ENCODE measurements at places on chromosomes 4 and X. TPM values are rescaled to one million over a fixed set of nuclear protein-coding genes. Genes with fewer than 3 reads are reported as not detected.

OCIAD2 gene
- 176 TPM for polyA plus RNA-seq

FRYL gene
- 52.3 TPM for polyA plus RNA-seq

GC gene
- polyA plus RNA-seq: 0.56 TPM

PDGFRA gene
- polyA plus RNA-seq: 213 TPM

MAGEH1 gene
- 71.4 TPM for polyA plus RNA-seq

- peak; percentile 59 for DNase-seq
These were observed 55.9 kb downstream of the FGFBP1 start for GRCh38 chr4:15882675-15883086.

DNA sequence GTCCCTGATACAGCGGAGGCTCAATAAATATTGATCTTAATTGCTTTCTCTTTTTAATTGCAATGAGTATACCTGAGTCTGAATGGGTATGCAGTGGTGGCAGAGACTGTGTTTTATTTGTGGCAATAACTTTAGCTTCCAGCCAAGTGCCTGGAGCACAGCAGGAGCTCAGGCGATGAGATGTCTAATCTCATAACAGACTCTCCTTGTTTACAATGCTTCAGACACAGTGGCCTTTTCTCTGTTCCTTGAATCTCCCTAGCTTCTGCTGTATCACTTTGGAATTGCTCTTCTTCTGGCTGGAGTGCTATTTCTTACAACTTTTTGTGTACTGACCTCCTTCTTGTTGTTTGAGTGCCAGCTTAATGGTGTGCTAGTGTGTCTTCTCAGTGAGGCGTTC, 91.5 kb upstream of the UNC5C start:
- no peak for DNase-seq

- DNase-seq: no peak
These were observed 14.3 kb upstream of the PDZD4 start for GRCh38 chrX:153844509-153845082.

DNA sequence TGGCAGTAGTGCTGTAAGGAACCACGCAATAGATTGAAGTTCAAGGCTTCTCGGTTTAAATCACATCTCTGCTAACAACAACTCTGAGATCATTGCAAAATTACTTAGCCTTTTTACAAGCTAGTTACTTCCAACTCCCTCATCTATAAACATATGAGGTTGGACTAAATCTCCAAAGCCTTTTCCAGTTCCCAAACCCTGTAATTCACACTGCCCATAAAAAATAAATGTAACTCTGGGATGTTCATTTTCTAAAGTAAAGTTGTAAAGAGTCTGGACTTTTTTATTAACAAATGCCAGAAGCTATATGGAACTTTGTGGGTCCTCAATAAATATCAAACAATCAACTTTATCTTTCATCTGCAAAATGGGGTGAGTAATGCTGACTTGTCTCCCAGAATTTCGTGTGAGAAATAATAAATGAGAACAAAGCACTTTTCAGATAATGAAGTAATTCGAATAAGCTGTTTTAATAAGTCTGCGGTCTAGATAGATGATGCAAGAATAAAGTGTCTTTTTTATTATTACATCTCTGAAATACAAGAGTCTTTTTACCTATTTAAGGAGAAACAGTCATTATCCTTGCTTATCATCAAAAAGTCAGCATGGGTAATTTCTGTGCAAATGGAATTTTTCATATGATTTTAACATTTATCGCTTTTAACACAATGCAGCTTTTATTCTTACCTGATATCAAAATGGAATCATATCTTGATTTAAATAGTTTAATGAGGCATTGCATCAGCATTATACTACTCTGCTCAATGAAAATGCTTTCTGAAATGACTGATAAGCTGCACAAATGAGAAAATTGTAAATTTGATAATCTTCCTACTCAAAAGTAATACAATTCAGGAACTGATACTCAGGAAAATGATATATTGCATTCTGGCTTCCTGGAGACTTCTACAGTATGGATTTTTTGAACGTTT, 252.6 kb downstream of the BANK1 start:
- DNase-seq: no peak

DNA sequence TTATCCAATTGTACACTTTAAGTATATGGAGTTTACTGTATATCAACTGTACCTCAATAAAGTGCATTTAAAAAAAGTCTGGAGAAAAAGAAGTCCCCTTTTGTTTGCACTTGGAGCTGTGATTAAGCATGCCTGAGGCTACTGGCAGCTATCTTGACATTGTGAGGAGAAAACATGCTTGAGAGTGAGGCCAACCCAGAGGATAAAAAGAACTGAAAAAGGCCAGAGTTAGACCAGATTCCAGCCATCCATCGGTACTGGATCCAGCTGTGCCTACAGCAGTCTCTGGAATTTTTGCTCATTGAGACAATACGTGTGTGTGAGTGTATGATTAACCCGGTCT, 57.4 kb downstream of the LGI2 start:
- DNase-seq: no peak

DNA sequence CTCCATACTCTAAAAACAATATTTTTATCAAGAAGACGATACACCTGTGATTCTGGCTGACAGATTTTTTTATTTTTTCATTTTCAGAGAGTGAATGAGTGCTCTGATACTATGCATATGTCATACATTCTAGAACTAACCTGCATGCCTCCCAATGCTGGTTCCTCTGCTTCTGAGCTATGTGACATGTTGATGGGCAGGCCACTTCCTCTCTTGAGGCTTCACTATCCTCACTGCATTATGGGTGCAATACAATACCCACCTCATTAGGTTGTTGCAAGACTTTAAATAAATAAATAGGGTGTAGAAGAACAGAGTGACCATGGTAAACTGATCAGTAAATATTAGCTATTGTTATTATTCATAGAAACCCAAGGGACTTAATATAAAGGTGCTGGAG, 408.3 kb downstream of the HNRNPD start:
- no peak for DNase-seq

GRCh38 chr4:89221167-89221867, 86.3 kb downstream of the GPRIN3 start:
- DNase-seq: no peak

DNA sequence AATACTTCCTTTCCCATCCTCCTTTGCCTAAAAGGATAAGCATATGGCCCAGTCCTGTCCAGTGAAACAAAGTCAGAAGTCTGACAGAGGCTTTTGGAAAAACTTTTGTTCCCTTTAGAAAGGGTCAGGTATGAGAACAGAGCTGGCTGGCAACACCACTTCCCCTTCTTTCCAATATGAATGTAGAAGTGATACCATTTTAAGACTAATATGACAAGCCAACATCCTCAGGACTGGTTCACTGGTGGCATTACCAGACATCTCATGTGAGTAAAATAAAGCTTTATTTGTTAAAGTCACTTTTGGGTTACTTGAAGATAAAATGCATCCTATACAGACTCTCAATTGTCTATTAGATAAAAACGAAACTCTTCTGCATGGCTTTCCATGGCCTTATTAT, 83.6 kb upstream of the PTCHD1 start:
- DNase-seq: no peak

GRCh38 chr4:121236353-121237068, 72.4 kb upstream of the TNIP3 start:
- no peak for DNase-seq

DNA sequence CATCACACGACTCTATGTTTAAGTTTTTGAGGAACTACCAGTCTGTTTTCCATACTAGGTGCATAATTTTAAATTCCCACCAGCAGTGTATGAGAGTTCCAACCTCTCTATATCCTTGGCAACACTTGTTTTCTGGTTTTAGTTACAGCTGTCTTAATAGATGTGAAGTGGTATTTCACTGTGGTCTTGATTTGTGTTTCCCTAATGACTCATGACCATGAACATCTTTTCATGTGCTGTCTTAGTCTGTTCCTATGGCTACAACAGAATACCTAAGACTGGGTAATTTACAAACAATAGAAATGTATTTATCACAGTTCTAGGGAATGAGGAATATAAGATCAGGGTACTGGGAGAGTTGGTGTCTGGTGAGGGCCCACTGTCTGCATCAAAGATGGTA, 51.5 kb upstream of the GPR78 start:
- DNase-seq: no peak
